CD4-positive, alpha-beta T cell treated with Interleukin-1 beta for 1 hour (primary cell): ENCODE measurements at places on chromosomes 11 and 22.
A peak's percentile ranks its signal among the peaks of the same experiment; 100 is the strongest.

DNA sequence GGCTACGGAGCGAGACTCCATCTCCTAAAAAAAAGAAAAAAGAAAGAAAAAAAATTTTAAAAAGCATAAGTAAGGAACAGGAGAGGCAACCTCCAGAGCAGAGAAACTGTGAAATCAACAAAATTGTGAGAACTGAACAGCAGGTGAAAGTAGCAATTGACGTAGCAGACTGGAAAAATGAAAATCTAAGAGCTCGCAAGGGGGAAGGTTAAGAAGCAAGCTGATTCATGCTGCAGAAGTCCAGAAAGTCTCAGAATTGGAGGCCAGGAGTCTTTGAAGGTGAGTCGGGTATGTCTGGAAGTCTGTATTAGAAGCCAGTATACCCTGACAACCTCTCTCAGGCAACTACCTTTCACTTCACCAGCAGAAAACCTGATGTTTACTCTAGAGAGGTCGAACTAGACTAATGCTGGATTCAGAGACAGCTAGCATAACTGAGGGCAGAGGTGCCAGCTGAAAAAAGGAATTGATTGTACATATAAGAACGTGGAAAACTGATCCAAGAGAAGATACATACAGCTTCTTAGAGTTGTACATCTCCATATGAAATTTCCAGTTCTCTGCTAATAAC lies 161.5 kb downstream of the WNT11 start:
- no peak for DNase-seq

DNA sequence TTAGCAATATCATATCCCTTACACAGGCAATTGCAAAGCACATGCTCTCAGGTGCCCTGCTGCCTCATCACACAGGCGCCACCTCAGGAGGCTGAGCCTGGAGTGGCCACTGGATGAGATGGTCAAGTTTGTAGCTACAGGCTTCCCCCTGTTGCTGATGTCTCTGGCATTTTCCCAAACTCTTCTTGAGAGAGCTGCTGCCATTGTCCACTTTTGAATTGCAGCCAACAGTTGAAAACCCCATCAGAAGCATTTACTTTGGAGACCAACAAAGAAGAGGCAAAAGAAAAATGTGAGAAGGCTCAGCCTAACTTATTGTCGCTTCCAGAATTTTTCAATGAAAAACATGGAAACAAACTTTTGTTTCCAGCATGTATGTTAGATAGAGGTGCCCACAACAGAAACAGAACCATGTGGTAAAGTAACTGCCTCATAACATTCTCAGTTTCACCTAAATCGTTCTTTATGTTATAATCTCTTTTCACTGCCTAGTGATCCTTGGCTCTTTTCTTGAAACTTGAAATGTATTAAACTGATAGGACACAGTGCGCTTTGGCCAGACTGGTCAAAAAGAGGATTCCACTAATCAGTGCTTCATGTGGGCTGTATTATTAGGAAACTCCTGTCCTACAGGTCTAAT lies 47.6 kb upstream of the OR8B8 start:
- no peak for DNase-seq

- no peak for DNase-seq
Measured at GRCh38 chr11:96520939-96521338, 131.1 kb downstream of the JRKL start.

GRCh38 chr11:108965306-108966001 lies 300.6 kb downstream of the DDX10 start:
- DNase-seq, result no peak

GRCh38 chr11:72937439-72937838 lies 123.2 kb downstream of the ATG16L2 start:
- DNase-seq, result no peak

DNA sequence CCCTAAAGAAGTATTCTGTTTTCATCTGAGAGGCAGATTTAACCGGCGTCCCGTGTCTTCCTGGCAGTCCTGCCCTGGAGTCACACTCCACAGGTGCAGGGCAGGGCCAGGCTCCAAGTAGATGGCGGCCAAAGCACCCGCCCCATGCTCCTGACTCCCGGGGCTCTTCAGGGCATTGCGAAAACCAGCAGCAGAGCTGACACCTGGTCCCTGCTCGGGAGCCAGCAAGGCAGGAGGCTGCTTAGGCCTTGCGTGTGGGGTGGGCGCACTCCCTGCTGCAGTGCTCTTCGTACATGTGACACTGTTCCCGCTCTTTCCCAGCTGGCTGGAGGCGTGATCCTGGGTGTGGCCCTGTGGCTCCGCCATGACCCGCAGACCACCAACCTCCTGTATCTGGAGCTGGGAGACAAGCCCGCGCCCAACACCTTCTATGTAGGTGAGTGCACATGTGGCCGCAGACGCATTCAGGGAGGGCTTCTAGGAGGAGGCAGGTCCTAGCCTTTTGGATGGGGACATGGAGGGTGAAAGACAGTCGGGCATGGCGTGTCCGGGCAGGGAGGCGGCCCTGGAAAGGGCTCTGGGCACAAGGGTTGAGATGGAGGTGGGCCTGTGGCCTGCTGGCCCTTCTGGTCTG lies 10.3 kb upstream of the TSSC4 start:
- DNase-seq, result no peak

- no peak for DNase-seq
Measured at GRCh38 chr11:42311514-42311913, 852.1 kb upstream of the LRRC4C start.

- no peak for DNase-seq
Measured at GRCh38 chr11:71158936-71159335, 93.4 kb downstream of the SHANK2 start.

DNA sequence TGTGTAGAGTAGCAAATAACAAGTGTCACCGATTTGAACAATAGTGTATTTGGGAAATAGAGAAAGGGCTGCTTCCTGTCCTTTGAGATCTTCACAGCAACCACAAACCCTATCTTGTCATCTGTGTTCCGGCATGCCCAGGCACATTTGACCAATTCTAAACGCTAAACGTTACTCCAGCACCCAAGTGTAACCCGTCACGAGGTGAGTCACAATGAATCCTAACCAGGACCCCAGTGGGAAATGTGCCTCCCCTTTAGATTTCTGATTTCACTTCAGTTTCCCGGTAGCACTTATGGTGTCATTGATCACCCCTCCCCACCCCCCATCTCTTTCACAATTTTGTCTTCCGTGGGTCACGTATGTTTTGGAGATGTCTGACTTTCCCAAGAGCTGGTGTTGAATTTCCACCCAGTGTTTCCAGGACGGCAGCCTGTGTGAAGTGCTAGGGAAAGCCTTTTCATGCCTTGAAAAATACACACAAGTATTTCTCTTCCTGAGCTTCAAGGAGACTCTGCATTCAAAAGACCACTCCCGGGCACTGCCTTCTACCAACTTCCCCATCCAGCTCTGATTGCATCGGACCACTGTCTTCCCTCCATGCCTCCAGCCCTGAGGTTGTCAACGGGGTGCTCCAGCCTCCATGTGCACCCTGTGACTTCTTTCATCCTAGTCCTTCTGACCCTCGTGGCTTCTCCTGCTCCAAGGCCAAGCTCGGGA lies 10.5 kb upstream of the C11orf24 start:
- DNase-seq, result peak; percentile 38

GRCh38 chr11:2295971-2296912 lies 5.5 kb downstream of the C11orf21 start:
- DNase-seq, result no peak

GRCh38 chr11:117597071-117597470 lies 199.9 kb downstream of the DSCAML1 start:
- no peak for DNase-seq

DNA sequence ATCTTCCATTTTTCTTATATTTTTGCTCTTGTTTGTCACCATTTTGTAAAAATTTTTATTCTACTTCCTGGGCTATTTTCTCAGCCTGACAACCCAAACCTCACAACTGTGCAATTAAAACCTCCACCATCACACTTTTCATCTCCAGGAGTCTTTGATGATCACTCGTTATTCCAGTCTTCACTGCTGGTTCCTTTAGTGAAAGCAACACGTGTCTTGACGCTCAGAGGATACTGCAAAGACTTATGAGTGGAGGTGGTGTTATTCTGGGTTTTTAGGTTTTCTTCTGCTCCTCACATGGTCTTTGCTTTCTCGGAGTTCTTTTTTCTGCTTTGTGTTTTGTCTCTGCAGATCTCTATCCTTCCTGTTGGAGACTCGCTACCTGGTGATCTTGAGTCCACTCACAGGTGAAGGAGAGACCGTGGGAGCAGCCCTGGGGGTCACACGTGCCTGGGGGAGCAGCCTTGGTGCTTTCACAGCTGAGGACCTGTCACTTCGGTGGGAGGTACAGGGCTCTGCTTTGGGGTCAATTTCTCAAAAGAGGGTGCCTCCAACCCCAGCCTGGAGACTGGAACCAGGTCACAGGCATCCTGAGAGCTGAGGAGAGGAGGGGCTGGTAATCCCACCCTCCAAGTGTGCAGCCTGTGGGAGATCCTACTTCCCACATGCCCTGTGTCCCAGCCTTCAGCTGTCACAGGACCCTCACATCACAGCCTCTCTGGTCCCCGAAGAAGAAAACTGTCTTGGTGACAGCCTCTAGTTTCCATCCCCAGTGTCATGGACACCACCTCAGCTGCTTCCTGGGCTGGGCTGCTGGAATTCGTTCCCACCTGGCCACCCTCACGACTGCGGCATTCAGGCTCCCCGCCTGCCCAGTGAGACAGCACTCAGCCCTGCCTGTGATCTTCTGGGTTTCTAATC lies 11.0 kb downstream of the SULT4A1 start:
- DNase-seq, result no peak

DNA sequence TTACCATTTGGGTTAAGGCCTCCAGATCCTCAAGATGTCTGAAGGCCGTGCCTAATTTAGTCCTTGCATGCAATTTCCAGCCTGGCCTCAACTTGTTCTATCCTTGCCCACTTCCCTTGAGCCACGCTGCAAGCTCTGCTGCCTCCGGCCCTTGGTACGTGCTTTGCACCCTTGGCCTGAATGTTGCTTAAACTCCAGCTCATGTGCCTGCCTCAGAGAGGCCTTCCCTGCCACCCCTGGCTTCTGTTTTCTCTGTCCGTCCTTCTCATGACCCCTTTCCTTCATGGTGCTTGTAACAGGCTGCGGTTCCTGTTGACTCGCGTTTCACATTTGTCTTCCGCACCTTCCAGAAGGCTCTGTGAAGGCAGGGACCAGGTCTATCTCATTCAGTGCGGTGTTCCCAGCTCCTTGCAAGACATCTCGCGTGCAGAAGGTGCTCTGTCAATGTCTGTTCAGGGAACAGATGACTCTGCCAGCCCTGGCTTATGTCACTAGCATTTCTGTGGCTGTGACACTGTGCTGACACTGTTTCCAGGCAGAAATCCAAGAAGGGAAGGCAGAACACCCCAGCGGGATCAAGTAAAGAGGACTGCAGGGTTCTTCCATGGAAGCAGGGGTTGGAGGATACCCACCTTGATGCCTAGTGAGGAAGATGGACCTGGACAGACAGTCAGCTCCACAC lies 61.8 kb downstream of the FBLN1 start:
- no peak for DNase-seq

DNA sequence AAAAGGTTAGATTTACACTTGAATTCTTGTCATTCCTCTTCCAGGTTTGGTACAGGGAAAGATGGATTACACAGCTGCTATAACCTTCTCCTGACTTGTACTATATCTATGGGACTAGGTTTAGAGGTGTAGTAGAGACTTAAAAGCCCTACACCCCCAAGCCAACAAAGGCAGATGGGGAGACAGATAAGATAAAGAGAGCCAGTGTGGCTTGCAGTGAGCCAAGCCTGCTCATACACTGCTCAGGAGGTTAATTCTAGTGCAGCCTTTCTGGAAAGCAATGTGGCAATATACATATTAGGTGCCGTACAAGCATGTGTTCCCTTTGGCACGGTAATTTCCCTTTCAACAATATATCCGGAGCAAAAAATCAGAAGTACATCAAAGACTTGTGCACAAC lies 10.8 kb downstream of the SIK3 start:
- no peak for DNase-seq

- DNase-seq, result no peak
Measured at GRCh38 chr22:19044381-19044780, 77.8 kb downstream of the DGCR2 start.

GRCh38 chr11:111351374-111352055 lies 27.6 kb downstream of the POU2AF1 start:
- DNase-seq, result no peak

GRCh38 chr11:57499983-57500461 lies 15.5 kb downstream of the SLC43A1 start:
- no peak for DNase-seq

- DNase-seq, result no peak
Measured at GRCh38 chr11:39690856-39691255, 1768.6 kb downstream of the LRRC4C start.

GRCh38 chr11:44324222-44324621 lies 14.3 kb upstream of the ALX4 start:
- DNase-seq, result no peak

DNA sequence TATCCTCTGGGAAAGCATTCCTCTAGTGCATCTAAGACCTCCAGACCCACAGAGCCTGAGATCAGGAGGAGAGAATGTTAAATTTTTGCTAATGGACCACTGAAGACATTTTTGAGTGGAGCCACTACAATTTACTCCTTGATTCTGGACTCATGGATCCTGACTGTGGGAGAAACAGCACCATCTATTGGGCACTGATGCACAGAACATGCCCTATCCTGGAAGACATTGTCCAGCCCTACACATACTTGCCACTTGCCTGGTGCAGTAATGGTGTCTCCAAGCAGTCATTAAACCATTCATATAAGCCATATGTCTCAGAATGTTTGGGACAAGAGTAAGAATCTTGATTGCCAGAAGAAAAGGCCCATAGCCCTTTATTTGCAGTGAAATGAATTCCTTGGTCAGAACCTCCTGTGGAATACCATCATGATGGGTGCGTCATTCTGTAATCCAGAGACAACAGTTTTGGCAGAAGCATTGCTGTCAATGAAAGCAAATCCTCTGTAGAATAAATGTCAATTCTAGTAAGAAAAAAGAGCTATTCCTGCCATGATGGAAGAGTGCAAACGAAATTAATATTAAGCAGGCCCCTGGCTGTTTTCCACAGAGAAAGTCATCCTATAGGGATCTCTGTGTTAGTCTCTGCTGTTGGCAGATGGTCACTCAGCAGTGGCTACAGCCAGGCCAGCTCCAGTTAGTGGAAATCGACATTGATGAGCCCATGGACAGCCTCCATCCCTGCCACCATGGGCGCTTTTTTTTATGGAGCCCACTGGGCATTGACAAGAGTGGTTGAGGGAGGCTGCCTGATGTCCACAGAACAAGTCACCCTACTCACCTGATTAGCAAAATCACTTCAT lies 43.5 kb downstream of the GGTLC2 start:
- DNase-seq, result no peak
